ENCODE measurements at places on chromosomes 12 and 14.

- no peak for DNase-seq
These were observed 153.0 kb downstream of the PCNX1 start for GRCh38 chr14:71060274-71060673.

DNA sequence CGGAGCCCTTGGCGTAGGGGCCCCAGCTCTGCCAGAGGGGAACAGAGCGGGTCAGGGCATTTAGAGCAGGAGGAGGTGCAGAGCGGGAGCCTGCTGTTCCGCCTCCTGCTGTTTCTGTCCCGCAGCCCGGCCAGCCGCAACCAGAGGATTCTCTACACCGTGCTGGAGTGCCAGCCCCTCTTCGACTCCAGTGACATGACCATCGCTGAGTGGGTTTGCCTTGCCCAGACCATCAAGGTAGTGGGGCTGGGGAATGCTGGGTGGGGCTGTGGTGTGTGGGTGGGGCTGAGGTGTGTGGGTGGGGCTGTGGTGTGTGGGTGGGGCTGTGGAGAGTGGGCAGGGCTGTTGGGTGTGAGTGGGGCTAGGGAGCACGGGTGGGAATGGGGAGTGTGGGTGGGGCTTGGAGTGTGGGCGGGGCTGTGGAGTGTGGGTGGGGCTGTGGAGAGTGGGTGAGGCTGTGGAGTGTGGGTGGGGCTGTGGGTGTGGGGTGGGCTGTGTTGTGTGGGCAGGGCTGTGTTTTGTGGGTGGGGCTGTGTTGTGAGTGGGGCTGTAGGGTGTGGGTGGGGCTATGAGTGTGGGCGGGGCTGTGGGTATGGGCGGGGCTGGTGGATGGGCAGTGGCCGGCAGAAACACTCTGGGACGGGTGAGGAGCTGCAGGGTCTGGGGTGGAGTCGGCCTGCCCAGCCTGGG is 8.0 kb downstream of the ASPG start:
- DNase-seq = no peak

- DNase-seq = no peak
These were observed 135.1 kb downstream of the TMEM30B start for GRCh38 chr14:61145903-61146481.

DNA sequence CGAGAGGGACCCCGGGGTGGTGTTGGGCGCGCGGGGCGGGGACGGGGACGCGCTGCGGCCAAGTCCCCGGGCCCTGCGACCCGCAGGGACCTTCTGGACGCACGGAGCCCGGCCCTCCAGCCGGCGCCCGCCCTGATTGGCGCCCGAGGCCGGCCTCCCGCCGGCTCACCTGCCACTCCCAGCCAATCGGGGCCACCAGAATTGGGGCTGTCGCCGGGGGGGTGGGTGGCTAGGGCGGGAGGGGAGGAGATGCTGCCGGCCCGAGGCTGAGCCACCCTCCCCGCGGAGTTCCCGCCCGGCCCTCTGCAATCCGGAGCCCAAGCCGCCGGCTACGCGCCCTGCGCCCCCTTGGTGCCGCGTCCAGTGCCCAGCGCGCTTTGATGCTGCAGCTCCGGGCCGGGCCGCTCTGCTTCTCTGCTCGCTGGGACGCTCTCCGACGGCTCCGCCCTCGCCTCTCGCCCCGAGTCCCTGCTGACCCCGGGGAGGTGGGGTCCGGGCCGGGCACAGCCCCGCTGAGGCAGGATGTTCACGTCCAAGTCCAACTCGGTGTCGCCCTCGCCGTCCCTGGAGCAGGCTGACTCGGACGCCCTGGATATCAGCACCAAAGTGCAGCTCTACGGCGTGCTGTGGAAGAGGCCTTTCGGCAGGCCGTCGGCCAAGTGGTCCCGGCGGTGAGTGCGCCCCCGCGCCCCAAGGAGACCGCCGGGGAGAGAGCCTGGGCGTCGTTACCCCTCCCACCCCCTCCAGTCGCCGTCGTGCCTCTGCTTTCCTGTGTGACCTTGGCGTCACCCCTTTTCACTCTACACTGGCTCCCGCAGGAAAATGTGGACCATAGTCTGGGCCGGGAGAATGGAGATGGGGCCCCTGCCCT is at the start of gene PLEKHD1:
TSS of gene PLEKHD1 (plus strand) at position 285 of the 871 bp plus-strand sequence. CDS start at position 523, 238 bp downstream.
- no peak for DNase-seq

- DNase-seq = no peak
These were observed 67.6 kb downstream of the PTPN11 start for GRCh38 chr12:112486361-112486760.

- DNase-seq = no peak
These were observed 36.7 kb upstream of the TMCC3 start for GRCh38 chr12:94686834-94687628.

GRCh38 chr14:94217116-94217515 is 43.0 kb downstream of the PPP4R4 start:
- no peak for DNase-seq

GRCh38 chr12:93723568-93723930 is 46.4 kb downstream of the CRADD start:
- DNase-seq = no peak

DNA sequence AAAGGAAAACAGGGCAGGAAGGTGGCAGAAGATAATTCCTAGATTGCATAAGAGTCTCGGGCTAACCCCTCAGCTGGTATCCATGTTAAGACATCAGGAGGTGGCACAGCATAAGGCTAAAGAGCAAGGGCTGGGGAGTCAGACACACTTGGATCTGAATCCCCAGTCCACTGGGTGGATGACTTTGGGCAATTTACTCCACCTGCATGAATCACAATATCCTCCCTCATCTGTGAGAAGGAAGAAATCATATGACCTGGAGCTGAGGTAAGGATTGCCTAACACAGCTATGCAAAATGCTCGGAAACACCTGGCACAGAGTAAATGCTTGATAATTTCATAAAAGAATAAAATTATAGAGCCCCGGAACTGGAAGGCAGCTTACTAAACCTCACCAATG is 217.9 kb downstream of the PIK3C2G start:
- no peak for DNase-seq

DNA sequence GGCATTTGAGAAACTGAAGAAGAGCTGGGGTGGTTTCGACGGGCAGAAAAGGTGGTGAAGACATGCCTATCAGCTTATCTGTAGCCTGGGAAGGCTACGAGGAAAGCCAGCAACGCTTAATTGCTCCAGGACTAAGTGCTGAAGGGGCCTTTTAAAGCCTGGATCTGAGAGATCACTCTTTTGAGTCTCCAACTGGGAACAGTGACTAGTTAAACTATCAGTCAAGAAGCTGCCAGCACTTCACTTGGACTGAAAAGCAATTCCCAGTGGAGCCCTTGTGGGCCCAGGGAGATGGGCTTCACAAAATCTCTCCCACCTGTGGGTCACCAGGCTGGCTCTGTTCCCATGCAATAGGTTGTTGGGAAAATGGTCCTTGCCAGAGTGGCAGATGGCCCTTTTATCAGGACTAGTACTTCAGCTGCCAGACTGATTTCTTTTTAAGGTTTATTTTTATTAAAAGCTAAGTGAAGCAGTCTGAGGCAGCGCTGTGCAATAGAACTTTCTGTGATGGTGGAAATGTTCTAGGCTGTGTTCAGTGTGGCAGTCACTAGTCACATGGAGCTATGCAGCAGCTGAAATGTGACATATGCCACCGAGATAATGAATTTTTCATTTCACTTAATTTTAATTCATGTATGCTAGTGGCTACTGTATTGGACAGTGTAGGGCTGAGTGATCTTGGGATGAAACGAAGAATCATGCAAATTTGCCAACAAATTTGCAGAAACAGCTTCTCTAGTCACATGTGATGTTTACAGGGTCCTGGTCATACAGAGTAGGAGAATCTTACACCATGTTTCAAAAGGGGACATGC is 276.8 kb downstream of the PCNX1 start:
- DNase-seq = no peak

DNA sequence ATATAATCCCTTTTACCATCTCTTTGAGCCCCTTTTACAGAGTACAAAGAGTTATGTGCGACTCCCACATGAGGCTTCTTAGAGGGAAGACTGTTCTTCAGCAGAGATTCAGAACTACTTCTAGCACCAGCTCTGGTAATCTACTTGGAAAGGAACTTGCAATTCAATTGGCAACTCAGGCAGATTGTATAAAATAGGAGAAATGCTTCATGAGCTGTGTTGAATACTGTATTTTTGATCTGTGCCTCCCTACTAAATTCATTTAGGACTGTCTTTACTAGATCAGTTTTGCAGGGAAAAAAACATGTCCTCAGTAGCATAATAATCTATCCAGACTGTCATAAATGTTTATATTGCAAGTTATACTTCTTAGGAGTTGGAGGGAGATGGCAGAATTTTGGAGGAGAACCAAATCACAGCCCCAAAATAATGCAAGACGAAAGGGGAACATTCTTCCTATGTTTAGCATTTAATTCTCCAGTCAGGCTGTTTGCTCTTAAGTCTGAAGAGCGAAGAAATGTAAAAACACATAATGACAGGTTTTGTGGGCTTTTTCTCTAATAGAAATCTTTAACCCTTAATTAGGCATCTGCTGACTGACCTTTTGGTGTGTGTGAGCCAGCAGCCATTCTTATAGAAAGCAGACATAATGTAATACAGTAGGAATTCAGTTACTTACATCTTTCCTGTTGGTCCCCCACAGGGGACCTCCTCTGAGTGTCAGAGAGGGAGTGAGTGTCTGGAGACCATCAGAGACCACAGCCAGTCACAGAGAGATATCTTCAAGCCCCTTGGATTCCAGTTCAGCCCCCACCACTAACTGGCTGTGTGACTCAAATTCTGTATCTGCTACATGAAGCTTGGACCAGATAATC is 3.9 kb downstream of the ANO4 start:
- DNase-seq = no peak

DNA sequence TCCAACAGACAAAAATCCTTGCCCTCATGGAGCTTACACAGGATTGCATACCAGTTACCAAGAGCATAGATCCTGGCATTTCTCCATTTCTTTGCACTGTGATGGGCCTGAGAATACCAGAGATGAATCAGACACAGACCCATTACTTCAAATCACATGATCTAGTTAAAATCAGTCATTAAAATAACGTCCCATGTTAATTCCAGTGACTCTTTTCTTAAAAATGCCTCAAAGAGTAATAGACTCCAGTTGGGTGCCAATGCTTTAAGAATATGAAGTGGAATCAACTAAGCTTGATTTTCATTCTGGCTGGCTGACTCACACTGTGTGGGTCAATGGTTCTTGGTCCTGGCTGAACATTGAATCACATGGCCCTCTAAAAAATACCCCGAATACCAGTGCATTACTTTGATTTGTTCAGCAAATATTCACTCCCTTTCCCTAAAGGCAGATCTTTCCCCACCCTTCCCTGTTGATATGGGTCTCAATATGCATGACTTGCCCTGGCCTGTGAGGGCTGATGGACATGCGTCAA is 11.0 kb downstream of the ASB2 start:
- no peak for DNase-seq

DNA sequence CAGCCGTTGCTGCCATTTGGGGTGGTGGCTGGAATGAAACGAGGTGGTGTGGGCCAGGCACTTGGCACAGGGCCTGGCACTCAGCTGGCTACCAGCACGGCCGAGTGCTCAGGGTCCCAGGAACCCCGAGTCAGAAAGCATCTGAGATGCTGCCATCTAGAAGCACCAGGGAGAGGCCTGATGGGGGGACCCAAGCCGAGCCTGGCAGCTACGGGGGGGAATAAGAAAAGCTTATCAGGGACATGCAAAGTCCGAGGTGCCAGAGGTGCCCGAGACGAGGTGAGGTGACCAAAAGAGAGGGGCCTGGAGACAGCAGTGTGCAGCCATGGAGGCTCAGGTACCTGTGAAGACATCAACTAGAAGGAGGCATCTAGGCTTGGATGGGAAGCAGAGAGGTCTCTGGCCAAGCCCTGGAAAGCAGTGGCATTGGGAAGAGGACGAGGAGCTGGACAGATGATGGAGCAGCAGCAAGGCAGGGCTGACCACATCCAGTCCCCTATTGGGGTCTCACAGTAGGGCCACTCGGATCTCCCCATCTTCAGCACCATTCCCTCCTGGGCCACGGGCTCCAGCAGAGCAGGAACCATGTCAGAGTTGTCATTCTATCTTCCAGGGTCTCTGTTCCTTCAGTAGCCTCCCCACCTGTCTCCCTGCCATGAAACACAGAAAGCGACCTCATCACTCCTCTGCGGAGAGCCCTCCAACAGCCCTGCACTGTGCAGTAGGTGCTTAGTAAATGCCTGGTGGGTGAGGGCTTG is 59.3 kb upstream of the DIO3 start:
- DNase-seq = no peak

GRCh38 chr12:62435303-62436163 is 31.1 kb upstream of the MON2 start:
- no peak for DNase-seq

DNA sequence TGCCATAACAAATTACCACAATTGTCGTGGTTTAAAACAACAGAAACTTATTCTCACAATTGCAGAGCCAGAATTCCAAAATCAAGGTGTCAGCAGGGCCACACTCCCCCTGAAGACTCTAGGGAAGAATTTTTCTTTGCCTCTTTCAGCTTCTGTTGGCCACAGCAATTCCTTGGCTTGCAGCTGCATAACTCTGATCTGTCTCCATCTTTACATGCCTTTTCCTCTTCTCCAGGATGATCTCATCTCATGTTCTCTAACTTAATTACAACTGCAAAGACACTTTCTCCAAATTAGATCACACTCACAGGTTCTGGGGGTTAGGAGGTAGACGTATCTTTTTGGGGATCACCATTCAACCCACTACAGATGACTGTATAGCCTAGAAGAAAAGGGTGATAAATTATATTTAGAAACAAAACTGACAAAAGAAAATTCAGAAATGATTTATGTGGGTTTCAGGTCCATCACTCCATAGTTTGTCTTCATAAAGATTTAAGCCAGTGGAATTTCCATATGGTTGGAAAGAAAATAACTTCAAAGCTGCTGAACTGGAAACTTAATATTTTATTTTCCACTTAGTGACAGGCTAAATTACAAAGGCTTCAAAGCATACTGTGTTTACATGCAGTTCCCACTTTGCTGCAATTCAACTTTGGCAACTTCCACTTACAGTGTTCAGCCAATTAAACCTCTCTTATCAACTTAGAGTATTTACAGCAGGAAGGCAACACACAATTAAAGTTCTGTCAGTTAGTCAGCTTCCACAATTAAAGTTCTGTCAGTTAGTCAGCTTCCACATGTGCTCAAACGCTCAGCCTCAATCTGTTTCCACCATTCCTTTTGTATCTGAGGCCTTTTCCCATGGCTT is 213.3 kb downstream of the EPS8 start:
- DNase-seq = no peak

GRCh38 chr14:65926504-65926903 is 514.0 kb downstream of the FUT8 start:
- DNase-seq = no peak

DNA sequence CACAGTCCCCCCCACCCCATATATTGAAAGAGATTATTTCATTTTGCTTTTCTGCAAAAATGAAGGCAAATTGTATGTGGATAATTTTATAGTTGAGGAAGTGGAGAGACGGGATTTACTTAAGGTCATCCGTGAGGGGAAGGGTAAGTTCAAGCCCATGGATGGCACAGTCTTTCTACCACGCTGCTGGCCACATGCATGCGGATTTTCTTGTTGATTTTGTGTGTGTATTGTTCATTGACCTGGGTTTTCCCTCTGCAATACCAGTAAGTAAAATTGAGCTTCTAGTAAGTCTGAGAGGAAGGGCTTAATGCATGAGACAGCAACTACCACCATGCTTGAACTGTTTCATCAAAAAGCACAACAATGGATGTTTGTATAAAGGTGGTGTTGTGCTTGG is 35.1 kb downstream of the ACACB start:
- no peak for DNase-seq

Measured in stimulated activated CD8-positive, alpha-beta memory T cell treated with anti-CD3 and anti-CD28 coated beads, Interleukin-7, amount 100 ng/mL, for 4 hours (primary cell).